ENCODE measurements at places on chromosomes 6 and 20.

DNA sequence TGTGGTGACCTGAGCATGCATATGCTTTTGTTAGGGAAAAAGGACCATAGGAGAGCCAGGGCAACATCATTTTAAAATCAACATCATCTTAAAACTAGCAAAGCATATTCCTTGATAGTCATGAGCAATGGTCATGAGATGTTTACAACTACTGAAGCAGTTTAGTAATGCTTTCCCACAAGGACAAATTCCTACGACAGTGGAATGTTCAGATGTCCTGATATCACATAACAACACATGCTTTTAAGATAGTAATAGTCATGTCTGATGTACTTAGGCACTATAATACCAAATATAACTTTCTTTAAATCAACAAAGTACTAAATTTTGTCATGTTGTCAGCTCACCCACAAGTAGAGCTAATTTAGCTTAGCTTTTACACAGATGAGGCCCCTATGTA is 370.3 kb downstream of the HTR1B start:
- DNase-seq, result no peak

- DNase-seq, result no peak
Observed at GRCh38 chr6:143323729-143324470, 126.6 kb downstream of the ADAT2 start.

GRCh38 chr20:56414842-56415765 is 3.0 kb downstream of the CASS4 start:
- no peak for DNase-seq

GRCh38 chr6:149913540-149914240 is 9.2 kb downstream of the RAET1G start:
- DNase-seq, result no peak

DNA sequence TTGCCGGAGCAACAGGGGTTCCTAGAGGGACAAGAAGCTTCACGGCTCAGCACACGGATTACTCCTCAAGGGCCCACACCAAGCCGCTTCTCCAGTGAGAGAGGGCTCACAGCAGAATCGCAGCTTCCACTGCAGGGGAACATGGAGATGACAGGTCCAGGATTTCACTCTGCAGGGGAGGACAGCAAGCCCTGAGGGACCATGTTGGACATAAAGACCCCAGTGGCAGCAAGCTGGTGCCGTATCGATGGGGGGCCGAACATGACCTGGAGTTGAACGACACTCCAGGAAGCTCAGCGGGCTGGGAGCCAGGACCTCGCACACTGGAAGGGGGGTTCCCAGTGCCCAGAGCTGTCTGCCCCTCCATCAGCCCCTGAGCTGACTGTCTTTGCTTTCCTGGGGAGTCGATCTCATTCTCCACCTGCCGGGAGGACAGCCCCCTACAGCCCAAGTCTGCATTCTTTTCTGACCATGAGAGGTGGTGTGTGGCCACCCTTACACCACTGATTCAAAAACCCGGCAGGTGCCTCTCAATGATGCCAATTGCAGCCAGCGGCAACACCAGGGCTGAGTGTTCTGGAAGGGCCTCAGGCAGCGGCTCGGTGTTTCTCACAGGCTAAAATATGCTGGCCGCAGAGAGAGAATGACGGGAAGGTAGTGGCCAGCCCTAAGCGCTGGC is 194.5 kb upstream of the CDH4 start:
- DNase-seq, result no peak

DNA sequence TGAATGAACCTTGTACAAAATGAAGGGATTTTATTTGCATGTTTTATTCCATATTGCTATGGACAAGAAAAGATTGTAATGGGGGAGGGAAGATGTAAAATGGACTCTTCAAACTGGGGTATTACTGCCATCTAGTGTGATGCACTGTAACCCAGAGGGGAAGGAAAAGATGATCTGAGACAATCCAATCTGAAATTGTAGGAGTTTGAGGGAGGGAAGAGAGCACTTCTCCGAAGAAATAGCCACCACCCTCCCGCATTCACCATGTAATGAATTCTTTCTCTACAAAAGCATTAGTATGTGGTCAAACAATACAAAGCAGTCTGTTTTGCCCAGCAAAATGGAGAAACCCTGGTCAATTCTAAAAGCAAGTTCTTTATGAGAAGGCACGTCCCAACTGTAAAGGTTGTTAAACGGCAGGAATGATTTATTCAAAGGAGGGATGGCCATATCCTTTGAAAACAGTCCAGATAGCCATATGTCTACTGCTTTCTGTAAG is 679.5 kb upstream of the NRSN1 start:
- no peak for DNase-seq

DNA sequence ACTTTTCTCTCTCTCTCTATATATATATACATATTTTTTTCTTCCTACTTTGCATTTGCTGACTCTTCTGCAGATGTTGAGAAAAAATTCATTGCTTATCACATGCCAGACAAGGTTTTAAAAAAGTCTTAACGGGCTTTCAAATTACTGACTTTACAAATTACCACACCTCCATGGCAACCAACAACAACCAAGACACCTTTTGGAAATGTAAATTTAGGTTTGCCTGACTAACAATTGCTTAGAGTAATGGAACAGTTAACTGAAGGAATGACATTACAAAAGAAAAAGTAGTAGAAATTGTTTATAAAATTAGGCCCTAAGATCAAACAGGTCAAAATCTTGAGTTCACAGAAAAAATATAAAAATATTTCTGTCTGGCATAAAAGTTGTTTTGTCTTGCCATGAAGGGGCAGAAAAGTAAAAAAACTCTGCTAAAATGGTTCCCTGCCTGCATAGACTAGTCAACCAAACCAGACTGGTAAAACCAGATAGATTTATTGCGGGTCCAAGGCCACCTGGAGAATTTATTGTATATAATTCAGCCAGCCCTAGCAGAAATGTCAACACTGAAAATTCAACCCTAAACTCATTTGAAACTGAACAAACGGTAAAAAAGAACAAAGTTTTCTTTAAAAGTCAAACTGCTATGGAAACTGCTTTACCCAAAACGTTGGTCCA is 92.8 kb upstream of the FRMD1 start:
- DNase-seq, result no peak

- no peak for DNase-seq
Observed at GRCh38 chr6:127539272-127539671, 20.1 kb upstream of the MTCL3 start.

DNA sequence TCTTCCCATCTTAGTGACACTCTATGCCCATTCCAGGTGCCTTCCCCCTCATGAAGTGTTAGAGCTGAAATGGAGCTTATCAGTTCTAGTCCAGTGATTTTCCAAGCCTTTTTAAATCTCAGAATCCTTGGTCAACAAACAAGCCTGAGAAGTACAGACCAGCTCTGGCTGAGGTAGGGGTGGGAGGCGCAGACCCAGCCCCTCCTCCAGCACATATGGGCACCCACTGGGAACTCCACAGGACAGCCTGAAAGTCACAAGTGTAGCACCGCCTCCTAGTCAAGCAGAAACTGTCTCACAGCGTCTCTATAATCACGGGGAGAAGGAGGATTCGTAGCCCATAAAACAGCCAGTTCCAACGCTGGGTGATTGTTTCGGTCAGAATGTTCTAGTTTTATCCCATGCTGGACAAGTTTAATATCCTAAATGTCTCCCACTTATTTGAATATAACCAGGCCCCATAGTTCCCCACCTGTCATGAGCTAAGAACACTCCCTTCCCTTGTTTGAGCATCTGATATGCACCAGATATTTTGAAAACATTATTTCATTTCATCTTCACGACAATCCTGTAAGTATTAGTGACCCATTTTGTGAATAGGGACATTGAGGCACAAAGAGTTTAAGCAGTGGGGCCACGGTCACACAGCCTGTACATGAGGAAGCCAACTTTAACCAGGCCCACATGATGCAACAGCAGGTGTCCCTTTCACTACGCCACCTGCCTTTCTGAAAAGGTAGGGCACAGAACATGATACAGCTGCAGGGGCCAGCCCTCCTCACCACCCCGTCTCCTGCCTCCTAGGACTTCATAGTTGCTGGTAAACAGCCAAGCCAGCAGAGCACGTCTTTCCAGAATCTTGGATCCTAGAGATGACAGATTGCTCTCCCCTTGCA is 40.1 kb downstream of the TRAF3IP2 start:
- DNase-seq, result no peak

GRCh38 chr6:168209420-168209819 is 110.2 kb downstream of the DACT2 start:
- no peak for DNase-seq

DNA sequence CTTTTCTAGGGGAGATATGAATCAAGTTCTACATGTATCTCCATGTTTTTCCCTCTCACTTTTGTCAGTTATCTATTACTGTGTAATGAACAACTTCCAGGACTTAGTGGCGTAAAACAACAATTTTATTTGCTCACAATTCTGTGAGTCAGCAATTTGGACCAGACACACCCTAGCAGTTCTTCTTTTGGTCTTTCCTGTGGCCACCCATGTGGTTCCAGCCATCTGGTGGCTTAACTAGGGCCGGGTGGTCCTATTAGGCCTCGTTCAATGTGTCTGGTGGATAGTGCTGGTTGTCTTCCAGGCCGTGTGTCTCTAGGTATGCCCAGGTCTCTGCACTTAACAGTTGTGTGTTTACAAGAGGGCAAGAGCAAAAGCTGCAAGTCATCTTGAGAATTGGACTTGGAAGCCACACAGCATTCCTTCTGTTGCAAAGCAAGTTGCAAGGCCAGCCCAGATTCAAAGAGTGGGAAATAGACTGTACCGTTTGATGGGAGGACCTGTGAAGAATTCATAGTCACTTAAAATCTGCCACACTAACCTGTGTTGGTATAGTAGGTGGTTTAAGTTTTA is 20.8 kb upstream of the SLC35D3 start:
- DNase-seq, result no peak

DNA sequence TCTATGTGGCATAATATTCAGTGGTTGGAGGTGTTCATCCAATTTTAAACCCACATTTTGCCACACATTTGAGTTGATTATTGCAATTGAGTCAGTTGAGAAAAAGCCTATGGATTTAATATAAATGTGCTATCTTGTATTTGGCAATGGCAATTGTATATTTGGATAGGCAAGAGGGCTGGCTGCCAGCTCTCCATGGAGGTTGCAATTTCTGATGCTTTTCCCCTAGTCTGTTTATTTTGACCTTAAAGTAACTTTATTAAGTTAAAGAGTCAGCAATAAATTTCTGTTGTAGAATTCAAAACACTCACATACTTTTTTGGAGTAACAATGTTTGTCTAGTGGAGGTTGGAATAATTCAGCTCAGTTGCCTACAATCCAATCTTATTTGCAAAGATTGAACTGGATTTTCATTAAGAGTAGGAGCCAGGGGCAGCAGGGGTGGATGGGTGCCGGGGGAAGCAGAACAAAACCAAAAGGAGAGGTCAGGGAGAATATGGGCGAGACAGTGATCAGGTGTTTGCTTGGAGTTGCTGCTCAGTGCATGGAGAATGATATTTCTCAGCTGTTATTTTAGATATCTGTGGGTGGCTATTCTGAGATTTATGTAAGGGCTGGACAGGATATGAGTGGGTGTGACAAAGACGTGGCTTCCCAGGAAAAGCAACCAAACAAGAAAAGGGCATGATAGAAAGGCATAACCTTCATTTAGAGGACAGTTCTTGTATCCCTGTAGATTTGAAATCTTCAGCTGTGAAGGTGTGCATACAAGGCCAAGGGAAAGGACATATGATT is 163.0 kb downstream of the HDGFL1 start:
- no peak for DNase-seq

DNA sequence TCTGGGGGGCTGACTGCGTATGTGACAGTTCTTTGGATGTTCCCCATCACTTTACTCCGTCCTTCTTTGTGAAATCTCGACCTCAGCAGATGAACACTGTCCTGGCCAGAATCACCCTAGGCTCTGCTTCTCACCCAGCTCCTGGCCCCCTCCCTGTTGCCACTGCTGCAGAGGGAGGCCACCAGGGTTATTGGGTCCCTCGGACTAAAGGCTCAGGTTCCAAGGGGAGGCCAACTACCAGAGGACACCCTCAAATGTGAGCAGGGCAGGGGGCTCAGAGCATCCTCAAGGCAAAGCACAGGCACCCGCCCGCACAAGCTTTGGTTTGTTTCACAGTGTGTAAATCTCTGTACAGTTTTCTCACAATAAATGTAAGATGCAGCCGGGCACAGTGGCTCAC is 269.9 kb downstream of the UST start:
- DNase-seq, result no peak

GRCh38 chr20:58073945-58074856 is 154.3 kb downstream of the ANKRD60 start:
- DNase-seq, result no peak

DNA sequence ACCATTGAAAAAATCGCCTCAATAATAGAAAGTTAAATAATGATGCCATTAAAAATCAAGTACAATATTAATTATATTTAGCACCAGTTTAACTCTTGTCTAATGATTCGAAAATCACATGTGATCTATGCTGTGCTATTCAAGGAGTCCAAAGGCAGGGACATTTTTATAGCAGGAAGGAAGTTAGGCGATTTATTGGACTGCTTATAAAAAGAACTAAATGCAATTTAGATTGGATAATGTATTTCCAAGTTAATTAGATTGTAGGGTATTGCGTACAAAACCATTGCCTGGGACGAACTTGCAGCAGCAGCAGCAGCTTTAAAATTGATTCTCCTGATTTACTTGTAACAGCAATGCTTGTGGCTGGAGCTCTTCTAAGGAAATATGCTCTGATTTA is 87.4 kb upstream of the TMEM181 start:
- no peak for DNase-seq

GRCh38 chr6:115783402-115784061 is 277.2 kb downstream of the FRK start:
- DNase-seq, result no peak

GRCh38 chr6:11278207-11278559 is 45.7 kb upstream of the NEDD9 start:
- no peak for DNase-seq

DNA sequence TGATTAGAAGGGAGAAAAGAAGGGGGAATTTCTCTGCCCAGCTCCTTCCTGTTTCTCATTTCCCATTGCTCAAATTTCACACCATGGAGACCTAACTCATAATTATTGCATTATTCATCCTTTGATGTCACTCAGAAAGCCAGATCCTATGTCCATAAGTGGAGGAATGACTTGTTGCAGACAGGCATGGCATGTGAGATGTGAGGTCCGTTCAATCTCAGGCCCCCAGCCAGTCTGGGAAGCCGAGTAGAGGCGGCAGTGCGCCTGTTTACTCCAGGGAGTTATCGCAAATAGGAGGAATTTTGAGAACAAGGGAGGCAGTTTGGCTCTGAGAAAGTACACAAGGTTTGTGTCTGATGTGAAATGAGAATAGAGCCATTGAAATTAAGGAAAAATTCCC is 26.9 kb upstream of the MOCS1 start:
- DNase-seq, result no peak

- no peak for DNase-seq
Observed at GRCh38 chr6:57313711-57314471, 3.5 kb upstream of the PRIM2 start.

DNA sequence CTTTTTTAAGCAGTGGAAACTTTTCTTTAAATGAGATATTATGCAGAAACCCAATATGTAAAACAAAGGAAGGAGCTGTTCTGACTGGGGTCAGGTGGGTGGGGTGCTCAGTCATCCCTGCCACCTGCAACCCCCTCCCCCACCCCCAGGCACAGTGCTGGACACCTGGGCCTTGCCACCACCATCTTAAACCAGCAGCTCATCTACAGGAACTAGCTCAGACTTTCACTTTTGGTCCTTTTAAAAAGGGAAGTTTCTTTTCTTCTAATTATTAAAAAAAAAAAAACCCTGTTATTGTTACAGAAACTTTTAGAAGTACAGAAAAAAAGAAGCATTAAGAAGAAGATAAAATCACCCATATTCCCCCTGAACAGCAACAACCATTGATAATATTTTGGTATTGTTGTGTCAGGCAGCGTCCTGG is 37.1 kb downstream of the PPP1R16B start:
- no peak for DNase-seq

GRCh38 chr6:15150207-15150606 is 95.7 kb upstream of the JARID2 start:
- DNase-seq, result no peak

- no peak for DNase-seq
Observed at GRCh38 chr20:33516882-33517281, 27.0 kb downstream of the CBFA2T2 start.
